ENCODE measurements at places on chromosomes 12 and 14. TPM values are rescaled to one million over a fixed set of nuclear protein-coding genes. Genes with fewer than 3 reads are reported as not detected.

The PLBD1 gene
- polyA plus RNA-seq: 0.38 TPM

The FGF23 gene
- not detected for polyA plus RNA-seq

The MYRFL gene
- not detected for polyA plus RNA-seq

The KIF26A gene
- polyA plus RNA-seq: 0.06 TPM

The CRACR2A gene
- 1.4 TPM for polyA plus RNA-seq

The BATF gene
- polyA plus RNA-seq: not detected

The CLEC1B gene
- not detected for polyA plus RNA-seq

The OR8S1 gene
- polyA plus RNA-seq: not detected

The OR2AP1 gene
- not detected for polyA plus RNA-seq

The IL22 gene
- not detected for polyA plus RNA-seq

The YY1 gene
- polyA plus RNA-seq: 25.8 TPM

The TSHR gene
- polyA plus RNA-seq: not detected

The SLC25A29 gene
- 16.4 TPM for polyA plus RNA-seq

The GLI1 gene
- 5.9 TPM for polyA plus RNA-seq

The REC8 gene
- 2.7 TPM for polyA plus RNA-seq

The LPAR5 gene
- not detected for polyA plus RNA-seq

The A2ML1 gene
- not detected for polyA plus RNA-seq

The SLC10A1 gene
- not detected for polyA plus RNA-seq

The HOTAIR gene
- polyA plus RNA-seq: 11.4 TPM

The RD3L gene
- not detected for polyA plus RNA-seq
